SW 1271 (cell line): ENCODE measurements at places on chromosomes 2 and 18.
A peak's percentile ranks its signal among the peaks of the same experiment; 100 is the strongest.

DNA sequence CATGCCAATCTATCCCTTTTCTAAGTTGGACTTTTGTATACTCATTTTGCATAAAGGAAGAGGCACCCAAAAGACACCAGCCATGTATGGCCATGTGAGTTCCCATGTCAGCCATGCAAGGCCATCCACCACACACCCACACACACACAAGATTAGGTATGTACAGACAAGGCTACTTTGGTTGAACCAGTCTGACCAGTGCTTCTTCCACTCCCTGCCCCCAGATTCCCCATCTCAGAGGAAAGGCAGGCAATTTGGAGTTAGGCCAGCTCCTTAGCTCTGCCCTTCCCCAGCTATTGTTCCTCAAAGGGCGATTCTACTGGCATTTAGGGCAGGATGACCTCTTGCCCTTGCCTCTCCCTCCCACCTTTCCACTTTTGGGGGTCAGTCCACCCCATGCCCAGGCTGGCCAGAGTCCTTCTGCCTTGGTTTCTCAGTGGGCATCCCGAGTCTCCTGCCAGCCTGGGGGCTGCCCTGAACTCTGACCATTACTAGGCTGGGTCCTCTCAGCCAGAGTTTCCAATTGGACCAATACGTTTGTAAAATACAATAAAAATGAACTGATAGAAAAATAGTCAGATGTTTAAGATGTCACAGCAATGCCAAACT lies 101.1 kb downstream of the ZBTB7C start:
- no peak for DNase-seq

GRCh38 chr18:55076643-55077218 lies 117.5 kb upstream of the CCDC68 start:
- DNase-seq, result no peak

GRCh38 chr2:217826520-217826919 lies 176.3 kb downstream of the TNS1 start:
- DNase-seq, result no peak

GRCh38 chr2:5839550-5839949 lies 147.4 kb downstream of the SOX11 start:
- no peak for DNase-seq

DNA sequence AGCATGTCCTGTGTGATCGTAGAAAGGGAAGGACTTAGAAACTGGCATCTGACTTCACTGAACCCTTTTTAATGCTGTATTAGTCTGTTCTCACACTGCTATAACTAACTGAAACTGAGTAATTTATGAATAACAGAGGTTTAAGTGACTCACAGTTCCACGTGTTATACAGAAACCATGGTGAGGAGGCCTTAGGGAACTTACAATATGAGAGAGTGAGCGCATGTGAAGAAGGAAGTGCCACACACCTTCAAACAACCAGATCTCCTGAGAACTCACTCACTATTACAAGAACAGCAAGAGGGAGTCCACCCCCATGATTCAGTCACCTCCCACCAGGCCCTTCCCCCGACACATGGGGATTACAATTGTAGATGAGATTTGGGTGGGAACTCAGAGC lies 811.3 kb downstream of the CPS1 start:
- DNase-seq, result no peak

DNA sequence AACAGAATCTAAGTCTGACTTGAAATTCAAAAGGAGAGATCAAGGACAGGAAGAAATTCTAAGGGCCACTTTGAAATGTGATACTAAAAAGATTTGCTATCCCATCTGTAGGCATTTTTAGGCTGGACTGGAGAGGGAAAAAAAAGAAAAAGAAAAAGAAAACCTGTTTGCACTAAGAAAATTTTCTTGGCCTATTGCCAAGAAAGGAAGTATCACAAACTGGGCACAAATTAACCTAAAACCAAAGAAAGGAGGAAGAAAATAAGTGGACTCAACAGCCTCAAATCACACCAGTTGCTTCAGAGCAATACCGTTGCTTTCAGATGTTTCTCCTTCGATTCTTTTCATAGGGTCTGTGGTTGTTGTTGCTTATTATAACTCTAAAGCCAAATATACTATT lies 287.9 kb upstream of the VRK2 start:
- DNase-seq, result no peak

GRCh38 chr2:235332240-235332890 lies 161.5 kb upstream of the AGAP1 start:
- no peak for DNase-seq

- no peak for DNase-seq
Measured at GRCh38 chr2:67670747-67671183, 273.6 kb downstream of the ETAA1 start.

DNA sequence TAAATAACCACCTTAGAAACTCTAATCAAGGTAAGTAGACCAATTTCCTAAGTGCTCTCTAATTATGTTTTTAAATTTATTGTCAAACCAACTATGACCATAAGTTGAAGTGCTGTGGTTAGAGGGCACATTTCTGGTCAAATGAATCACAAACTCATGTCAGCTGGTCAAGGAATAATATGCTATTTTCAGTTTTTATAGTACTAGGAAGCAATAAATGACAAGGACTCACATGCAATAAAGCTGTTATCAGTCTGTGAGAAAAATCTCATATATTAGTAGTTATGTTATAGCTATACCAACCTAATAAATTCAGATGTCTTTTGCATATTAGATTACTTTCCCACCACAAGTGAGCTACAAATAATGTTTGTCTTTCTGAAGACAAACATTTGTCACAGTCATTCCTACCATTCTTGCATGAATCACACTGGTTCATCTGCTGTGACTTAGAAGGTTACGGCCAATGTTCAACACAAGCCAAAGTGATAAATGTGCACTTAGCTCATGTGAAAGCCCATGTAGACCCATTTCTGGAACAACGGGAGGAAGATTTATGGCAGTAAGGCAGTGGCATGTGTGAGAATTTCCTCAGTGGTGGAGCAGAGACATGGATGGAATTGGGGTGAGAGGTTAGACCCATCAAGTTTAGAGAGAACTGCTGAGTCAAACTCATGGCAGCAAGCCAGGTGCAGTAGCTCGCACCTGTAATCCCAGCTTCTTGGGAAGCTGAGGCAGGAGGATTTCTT lies 27.4 kb upstream of the CCNYL1 start:
- peak; percentile 74 for DNase-seq

DNA sequence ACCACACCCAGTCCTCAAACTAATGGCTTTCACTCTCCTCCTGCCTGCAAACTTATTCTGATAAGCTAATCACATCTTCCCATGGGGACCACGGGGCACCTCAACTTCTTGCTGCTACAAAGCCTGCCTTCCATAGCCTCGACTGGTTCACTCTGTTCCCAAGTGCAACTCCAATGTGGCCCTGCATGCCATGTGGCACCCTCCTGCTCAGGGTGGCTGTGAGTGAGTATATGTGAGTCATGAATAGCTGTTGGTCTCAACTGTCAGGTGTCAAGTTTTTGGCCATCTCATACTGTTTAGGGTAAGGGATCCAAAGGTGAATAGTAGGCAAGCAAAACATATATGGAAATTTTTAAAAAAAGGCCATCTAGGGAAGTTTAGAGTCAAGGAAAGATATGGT lies 276.1 kb upstream of the DCC start:
- no peak for DNase-seq

DNA sequence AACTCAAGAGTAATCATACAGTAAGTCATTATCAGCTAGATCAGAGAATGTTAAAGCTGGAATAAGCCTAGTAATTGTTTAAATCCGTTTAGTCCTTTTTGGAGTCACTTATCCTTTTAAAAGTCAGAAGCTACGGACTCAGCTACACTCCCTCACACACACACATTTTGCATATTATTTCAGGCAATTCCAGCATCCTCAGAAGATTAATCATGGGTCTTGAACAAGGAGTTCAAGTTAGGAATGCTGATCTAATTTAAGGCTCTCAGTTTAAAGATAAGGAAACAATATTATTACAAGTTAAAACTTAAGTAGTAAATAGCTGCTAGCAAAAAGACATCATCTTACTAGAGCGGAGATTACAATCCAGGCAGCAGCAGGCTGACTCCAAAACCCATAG lies 74.3 kb downstream of the GTF3C3 start:
- DNase-seq, result no peak

DNA sequence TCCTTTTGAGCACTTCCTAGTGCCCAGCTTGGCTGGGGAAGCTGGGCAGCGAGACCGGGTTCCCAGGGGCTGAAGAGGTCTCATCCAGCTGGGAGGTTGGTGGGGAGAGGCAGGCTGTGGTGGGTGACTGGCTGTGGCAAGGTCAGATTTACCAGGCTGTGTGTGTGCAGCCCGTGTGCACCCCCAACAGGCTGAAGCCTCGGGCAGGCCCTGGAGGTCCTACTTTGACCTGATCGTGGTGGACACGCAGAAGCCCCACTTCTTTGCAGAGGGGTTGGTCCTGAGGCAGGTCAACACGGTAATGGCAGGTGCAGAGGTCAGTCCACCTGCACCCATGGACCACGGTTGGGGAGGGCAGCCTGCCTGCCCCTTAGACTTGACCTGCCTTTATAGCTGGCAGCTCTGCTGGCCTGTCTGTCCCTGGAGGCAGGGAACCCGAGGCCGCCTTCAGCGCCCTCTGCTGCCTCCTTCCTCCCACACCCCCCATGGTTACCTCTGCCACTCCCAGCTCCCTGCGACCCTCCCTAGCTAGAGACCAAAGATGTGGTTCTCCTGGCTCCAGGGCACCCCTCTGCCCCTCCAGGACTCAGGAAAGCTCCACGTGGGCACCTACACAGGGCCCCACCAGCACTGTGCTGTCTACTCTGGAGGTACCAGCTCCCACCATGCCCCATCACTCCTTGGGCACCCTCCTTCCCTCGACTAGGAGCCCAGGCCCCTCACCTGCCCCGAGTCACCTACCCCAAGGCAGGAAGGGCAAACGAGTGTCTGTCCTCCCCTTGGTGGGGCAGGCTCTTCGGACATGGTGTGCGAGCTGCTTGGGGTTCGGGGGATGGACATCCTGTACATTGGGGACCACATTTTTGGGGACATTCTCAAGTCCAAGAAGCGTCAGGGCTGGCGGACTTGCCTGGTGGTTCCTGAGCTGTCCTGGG lies 4.0 kb downstream of the NT5DC4 start:
- DNase-seq, result no peak

DNA sequence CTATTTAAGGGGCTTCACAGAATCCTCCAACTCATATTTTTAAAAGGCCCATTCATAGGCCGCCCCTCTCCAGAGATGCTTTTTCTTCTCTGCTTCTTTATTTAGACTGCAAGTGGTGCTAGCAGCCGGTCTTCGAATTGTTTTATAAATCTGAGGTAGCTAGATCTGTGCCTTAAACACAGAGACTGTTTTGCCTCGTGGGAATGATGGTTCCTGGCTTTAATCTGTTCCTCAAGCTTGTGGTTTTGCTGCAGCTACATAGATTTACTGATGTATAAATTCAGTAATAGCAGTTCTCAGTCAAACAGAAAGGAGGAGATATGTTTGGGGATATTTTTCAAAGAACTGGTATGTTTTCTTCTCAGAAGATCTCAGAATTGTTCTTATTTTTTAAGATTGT lies 45.3 kb downstream of the TNFRSF11A start:
- DNase-seq, result no peak

- no peak for DNase-seq
Measured at GRCh38 chr2:123659120-123659519, 366.0 kb upstream of the CNTNAP5 start.

GRCh38 chr2:3654011-3654410 lies 4.0 kb upstream of the ALLC start:
- no peak for DNase-seq

DNA sequence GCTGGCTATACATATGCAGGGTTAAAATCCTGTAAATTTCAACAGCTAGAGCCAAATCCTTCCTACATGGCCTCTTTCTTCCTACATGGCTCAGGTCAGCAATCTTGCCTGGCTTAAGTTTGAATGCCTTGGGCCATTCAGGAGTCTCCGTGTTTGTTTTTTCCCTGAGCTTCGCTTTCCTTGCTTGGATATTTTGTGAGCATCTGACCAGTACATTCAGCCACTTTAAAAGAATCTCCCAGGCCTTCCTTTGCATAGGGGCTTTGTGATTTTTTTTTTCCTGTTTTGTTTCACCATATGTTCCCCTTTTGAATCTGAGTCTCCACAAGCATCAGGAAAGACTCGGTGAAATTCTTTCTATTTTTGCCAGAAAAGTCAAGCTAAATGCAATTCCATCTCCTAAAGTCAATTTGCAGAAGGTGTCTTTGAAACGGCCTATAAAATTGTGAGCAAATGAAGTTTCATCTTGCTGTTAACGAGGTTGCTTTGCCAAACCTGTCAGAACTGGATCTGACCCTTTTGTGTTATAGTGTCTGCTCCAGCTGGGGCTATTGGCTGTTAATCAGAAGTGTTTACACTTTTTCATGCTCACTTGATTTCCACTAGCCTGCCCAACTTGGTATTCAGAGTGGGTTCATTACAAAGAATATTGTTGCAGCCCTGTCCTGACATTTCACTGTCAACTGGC lies 256.9 kb downstream of the DCC start:
- DNase-seq, result no peak

- DNase-seq, result no peak
Measured at GRCh38 chr2:25349397-25349796, 7.7 kb upstream of the DNMT3A start.

GRCh38 chr2:104412384-104412783 lies 441.5 kb upstream of the POU3F3 start:
- no peak for DNase-seq

DNA sequence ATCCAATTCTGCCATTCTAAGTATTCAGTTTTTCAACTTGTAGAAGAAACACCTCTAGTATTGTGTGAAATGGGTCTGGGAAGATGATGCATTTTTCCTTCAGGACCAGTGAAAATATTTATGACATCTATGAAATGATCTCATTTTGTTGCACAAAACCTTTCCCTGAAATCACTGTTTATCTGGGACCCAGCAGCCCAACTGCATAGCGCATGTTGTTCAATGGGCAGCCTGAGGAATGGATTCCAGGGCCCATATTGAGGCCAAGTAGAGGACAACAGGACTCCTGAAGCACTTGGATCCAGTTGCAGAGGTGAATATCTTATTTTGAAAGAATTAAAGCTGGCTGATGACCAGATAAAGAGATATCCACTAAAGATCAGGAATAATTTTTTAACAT lies 7.3 kb downstream of the RBMS1 start:
- DNase-seq, result no peak

- DNase-seq, result no peak
Measured at GRCh38 chr18:48991676-48992075, 40.9 kb upstream of the SMAD7 start.

DNA sequence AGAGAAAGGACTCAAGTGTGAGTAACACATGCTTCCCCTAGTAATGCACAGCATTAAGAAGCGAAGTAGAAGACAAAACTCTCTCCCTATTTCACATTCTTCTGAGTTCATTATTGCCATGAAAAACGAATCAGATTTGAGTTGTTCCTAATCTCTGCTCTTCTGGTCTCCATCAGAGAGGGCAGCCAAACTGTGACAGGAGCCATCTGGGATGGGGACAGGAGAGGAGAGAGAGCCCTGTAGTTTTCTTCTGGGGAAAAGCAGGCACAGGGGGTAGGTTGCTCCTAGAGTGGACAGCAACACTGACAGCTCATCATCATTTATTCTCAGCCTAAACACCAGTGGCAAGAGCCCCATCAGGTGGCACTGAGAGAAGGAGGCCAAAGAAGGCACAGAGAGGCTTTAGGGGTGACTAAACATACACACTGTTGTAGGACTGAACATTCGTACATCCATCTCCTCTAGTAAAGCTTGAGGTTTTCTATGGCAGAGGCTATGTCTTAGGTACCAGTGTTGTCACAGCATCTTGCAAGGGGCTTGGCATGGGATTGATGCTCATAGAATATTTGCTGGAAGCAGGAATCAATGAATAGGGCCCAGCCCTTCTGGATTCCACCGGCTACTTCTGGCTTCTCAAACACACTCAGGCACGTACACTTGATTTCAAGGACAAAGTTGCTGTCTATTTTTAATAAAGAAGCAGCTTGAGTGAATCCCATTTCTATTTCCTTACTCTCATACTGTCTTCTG lies 33.1 kb downstream of the SLC8A1 start:
- DNase-seq, result no peak

- DNase-seq, result no peak
Measured at GRCh38 chr2:205034034-205034433, 488.8 kb downstream of the PARD3B start.
